ENCODE measurements at places on chromosomes 2 and 18. TPM values are rescaled to one million over a fixed set of nuclear protein-coding genes. Genes with fewer than 3 reads are reported as not detected.

Gene SLC5A7
- not detected for total RNA-seq

Gene DOK6
- not detected for total RNA-seq

Gene CRYBA2
- total RNA-seq, result not detected

Gene LYG2
- not detected for total RNA-seq

Gene GKN1
- total RNA-seq, result not detected

Gene SERPINB13
- total RNA-seq, result not detected

Gene MPPE1
- total RNA-seq, result 21.7 TPM

Gene RRM2
- 396 TPM for total RNA-seq

Gene CLIP4
- 28.3 TPM for total RNA-seq

Gene AGXT
- not detected for total RNA-seq

Gene POTEC
- total RNA-seq, result not detected

Gene TMEM178A
- 0.31 TPM for total RNA-seq

Gene LIMS3
- total RNA-seq, result 0.74 TPM

Gene CDH19
- not detected for total RNA-seq

DNA sequence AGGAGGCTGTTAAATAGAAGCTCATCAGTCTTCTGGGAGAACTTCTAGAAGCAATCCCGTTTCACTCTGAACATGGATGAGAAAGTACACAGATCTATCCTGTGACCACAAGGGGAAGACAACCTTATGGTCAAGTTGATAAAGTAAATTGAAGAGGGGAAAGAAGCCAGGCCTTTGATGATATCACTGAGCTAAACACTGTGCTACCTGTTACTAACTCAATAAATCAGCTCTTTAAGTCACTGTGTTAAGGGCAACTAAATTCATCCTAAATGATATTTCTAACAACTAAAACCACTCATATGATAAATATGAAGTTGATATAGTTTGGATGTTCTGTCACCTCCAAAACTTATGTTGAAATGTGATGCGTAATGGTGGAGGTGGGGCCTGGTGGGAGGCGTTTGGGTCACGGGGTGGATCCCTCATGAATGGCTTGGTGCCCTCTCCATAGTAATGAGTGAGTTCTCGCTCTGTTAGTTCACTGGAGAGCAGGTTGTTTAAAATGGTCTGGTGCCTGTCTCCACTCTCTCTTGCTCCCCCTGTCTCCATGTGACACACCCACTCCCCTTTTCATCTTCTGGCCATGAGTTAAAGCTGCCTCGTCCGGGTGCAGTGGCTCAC, 23.6 kb downstream of the OLA1 start:
- DNase-seq, result no peak

DNA sequence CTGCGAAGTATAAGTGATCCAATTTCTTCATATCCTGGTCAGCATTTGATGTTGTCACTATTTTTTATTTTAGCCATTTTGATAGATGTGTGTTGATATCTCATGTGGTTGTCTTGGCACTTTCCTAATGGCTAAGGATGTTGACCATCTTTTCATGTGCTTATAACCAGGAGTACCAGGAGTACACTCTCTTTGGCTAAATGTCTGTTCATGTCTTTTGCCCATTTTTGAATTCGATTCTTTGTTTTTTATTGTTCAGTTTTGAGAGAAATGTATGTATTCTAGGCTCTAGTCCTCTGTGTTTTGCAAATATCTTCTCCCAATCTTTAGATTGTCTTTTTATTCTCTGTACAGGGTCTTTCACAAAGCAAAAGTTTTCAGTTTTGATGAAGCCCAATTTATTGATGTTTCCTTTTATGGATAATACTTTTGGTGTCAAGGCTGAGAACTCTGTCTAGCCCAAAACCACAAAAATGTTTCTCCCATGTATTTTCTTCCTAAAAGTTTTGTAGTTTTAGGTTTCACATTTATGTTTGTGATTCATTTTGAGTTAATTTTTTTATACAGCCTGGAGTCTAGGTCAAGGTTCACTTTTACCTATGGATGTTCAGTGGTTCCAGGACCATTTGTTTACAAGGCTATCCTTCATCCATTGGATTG, 65.4 kb downstream of the SDC1 start:
- DNase-seq, result no peak

- DNase-seq, result no peak
Measured at GRCh38 chr2:107634172-107634571, 192.5 kb upstream of the RGPD4 start.

GRCh38 chr2:232697807-232698110, 628 bp downstream of the GIGYF2 start:
- DNase-seq, result no peak

DNA sequence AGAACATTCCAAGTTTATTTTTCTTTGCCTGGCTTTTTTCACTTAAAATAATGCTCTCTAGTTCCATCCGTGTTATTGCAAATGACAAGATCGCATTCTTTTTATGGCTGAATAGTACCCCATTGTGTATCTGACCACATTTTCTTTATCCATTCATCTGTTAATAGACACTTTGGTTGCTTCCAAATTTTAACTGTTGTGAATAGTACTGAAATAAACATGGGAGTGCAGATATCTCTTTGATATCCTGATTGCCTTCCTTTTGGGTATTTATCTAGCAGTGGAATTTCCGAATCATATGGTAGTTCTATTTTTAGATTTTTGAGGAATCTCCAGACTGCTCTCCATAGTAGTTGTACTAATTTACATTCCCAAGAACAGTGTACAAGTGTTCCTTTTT, 230.5 kb downstream of the FIGN start:
- DNase-seq, result no peak

DNA sequence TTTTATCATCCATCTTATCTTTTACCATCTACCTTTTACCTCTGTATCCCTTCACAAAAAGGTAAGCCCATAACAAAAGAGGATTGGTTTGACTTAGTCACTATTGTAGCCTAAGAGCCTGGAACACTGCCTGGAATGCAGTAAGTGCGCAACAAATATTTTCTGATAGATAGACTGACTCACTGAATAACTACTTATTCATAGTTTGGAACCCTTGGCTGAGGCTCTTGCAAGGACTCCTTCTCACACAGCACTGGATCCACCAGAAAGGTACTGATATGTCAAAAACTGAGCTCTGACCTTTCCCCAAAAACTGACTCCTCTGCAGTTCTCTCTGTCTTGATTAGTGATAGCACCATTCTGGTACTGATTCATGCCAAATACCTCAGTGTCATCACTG, 426.7 kb downstream of the SETBP1 start:
- no peak for DNase-seq

- no peak for DNase-seq
Measured at GRCh38 chr18:7064346-7064745, 53.3 kb downstream of the LAMA1 start.

GRCh38 chr2:171921970-171922229, 361 bp upstream of the HAT1 start:
- no peak for DNase-seq

DNA sequence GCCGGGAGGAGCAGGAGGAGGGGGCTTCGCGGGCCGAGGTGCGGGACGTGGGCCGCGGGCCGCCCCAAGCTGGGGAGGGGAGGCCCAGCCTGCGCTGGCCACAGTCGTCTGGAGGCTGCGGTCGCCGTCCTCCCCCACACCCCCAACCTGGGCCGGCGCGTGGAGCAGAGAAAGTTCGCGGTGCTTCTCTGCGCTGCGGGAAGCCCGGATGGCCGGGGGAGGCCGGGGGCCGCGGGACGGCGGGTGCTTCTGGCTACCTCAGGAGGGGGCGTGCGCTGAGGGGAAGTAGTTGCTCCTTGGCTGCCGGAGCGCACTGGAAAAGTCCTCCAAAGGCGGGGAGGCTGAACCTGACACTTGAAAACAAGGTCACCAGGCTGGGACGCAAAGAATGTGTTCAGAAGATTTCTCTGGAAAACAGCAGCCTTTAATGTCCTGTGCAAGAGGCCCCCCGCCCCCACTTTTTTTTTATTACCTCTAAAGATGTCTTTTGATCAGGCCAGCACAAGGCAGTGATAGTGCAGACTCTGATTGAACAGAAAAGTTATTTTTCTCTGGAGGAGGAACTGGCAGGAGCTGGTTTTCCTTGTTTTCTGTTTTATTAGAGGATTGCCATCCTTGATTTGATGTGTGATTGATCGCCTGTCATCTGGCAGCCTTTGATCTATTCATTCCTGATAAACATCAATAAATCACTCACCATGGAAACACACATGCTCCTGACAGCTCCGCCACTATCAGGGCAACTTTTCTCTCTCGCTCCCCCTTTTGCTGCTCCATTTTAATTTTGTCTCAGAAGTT, 1.6 kb downstream of the TSHZ1 start:
- DNase-seq, result peak; percentile 47

DNA sequence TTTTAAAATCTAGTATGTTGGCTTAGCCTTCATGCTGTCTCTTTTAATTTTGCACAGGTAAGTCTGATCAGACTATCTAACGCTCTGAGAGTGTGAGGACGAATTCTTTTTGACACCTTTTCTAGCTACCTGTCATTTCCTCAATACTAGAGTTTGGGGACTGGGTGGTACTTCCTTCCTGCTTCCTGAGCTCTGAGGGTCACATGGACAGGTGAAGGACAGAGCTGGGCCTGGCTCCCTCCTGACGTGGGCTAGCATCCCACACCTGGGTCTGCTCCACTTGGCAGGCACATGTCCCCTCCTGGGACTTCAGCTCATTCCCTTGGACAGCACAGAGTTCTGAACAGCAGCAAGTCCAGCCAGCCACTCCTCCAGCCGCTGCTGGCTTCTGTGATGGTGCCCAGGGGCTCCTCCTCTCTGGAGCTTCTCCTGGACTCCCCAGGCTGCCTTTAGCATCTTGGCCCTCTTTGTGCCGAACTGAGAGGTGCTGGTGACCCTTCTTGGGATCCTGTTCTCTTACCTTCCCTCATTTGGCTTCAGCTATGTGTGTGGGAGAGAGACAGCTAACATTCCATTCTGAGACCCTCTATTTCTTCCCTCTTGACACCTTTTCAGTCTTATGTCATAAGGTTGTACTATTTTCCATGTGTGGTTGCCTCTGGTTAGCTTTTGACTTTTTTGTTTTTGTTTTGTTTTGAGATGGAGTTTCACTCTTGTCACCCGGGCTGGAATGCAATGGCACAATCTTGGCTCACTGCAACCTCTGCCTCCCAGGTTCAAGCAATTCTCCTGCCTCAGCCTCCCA, 106.9 kb downstream of the B3GNT2 start:
- no peak for DNase-seq

- no peak for DNase-seq
Measured at GRCh38 chr2:118835746-118836410, 11.6 kb downstream of the EN1 start.

DNA sequence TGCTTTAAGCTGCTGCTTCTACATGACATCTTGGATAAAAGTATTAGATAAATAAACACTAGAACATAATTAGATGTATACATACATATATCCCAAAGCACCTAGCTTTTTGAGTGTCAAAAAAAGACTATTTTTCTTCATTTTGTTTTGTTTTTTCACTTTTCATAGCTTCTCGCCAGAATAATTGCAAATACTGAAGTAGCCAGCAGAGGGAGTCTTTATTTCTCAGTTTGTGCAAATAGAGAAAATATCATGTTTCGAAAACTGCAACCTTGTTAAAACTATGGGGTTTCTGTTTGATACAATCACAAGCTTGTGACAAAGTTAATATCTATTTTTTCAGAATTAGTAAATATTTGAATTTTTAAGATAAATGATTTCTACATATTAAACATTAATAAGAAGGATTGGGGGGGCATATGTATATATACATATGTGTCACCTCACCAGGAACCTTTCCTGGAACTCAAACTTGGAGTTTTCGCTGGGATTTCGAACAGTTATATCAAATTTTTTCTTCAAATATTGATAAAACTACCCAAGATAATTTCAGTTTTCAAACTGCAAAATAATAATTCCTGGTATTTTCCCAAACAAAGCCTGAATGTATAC, 61.0 kb downstream of the GRB14 start:
- DNase-seq, result no peak

- no peak for DNase-seq
Measured at GRCh38 chr2:120829633-120830025, 94.0 kb downstream of the GLI2 start.

DNA sequence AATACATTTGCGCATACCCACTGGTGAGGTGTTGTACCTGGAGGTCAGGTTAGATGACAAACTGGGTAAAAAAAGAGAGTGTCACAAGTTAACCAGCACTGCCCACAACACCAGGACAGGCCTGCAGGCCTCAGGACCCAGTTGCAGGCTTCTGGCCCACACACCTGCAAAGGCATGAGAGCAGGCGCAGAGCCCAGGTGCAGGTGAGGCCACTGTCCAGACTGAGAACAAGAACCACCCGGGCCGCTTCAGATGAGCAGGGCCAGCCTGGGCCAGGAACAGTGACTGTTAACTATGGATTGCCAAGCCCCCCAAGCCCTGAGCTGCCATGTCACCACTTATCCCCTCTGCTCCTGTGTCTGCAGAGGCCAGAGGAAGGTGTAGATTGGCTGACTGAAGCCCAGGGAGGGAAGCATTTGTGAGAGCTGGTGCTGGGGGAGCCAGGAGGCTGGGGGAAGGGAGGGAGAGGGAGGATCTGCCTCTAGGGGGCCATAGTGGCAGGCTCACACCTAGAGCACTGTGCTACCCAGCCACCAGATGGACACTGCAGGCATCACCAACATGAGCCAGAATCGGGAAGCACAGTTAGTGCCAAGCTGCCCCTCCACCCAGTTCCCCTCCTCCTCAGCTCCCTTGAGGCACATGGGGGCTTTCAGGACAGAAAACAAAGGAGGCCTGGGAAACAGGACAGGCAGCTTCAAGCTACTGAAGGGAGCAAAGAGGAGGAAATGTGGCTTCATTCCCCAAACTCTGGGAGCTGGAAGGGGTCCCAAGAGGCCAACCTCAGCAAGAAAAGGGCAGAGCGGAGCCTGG, 35.4 kb downstream of the SFXN5 start:
- no peak for DNase-seq

GRCh38 chr2:233164128-233164635, 87.3 kb upstream of the ATG16L1 start:
- DNase-seq, result no peak
